Myocyte (in vitro differentiated cells): ENCODE measurements at places on chromosomes 3 and 15. TPM values are rescaled to one million over a fixed set of nuclear protein-coding genes. Genes with fewer than 3 reads are reported as not detected.
A peak's percentile ranks its signal among the peaks of the same experiment; 100 is the strongest.

The SHC4 gene
- 1.1 and 2.9 TPM in 2 replicates for total RNA-seq

- no peak for DNase-seq
These were observed 31.4 kb downstream of the GPD1L start for GRCh38 chr3:32137870-32138269.

- DNase-seq = no peak
These were observed 259.2 kb downstream of the ADAMTSL3 start for GRCh38 chr15:83913034-83913632.

DNA sequence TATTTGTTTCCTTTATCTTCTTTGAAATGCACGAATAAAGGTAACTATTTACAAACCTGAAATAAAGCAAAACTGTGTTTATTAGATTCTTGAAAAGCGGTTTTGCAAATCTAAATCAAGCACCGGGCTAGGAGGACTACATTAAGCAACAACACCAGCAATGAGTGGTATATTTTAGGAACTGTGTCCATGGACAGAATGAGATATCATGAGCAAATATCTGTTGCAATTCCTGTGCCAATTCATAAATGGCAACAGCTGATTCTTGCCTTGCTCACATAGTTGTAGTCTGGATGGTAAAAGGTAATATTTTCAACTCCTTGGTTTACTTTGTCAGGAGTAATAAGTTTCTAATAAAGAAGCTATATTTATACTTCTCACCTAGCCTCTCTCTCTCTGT is 403.3 kb downstream of the LPP start:
- peak; percentile 21 for DNase-seq

DNA sequence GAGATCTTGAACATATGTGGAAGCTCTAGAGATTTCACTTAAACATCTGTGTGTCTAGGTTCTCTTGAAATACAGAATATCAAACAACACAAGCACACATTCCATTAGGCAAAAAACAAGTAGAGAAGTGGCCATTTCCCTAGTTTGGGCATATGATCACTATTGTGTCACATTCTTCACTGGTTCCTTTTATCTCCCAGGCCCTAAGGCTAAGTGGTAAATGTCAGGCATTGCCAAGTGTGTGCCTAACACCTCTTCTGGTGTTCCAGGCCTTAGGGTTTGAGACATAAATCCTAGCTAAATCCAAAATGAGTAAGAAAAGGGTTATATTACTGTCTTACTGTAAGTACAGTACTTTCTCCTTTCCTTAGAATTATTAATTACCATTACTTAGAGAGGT is 880.1 kb downstream of the PDCD6IP start:
- DNase-seq = no peak

DNA sequence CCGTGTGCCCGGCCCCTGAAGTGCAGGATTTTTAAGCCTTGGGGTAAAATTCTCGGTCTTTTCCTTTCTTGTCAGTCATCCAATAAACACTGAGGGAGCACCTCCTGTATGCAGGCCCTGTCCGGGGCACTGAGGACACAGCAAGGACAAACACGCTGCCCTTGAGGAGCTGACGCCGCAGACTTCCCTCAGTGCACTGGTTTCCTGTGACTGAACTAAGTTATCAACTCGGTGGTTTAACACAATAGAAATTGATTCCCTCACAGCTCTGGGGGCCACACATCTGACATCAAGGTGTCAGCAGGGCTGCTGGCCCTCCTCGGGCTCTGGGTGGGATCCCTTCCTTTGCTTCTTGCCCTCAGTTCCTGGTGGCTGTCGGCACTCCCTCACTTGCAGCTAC is 65.1 kb downstream of the ZNF445 start:
- no peak for DNase-seq

The TRIM42 gene
- total RNA-seq = not detected in 2 replicates

The MAGEL2 gene
- total RNA-seq = 0.16 and 0.31 TPM in 2 replicates

The LRRIQ4 gene
- total RNA-seq = not detected in 2 replicates

The NR2E3 gene
- not detected in 2 replicates for total RNA-seq

The TM4SF18 gene
- total RNA-seq = 0.19 TPM in 1 of 2 replicates, not detected in the other

DNA sequence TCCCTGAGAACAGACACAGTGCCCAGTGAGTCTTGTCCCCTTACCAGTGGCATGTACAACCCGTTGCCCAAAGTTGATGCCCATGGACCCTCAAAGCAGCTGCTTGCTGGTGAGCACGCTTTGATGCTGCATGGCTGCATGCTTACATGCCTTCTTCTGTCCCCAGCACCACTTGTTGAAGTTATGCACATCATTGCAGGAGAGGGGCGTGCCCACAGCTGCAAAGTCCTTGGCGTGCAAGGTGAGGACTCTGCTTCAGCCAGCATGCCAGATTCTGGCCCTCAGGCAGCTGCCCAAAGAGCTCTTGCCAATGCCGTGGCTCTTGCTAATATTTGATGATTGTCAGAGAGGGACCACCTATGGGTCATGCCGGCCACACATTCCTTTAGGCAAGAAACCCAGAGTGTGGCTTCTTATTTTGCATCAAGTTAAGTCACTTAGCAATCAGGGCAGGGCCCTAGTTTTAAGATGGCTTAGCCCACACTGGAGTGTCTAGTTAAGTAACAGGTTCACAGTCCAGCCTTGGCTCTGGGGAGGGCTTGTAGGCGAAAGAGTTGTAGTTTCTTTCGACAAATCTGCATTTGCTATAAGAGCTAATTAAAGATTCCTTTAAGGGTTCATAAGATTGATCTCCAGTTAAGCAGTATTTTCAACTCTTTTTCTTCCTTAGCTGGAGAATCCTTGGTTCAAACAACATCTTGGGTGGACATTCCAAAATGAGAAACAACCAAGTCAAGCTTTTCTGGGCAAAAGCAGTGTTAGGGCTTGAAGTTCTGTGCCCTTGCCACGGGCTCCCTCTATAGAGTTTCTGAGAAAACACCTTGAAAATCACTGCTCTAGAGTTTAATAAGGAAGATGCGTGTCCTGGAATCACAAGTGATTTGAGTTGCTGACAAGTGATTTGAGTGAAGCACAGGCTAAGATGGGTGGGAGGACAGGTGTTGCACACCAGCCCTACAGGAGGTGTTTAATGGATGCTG is 128.6 kb downstream of the SLCO3A1 start:
- no peak for DNase-seq

The FBXW12 gene
- 0.21 TPM in 1 of 2 replicates, not detected in the other for total RNA-seq

- no peak for DNase-seq
These were observed 61.8 kb upstream of the P3H2 start for GRCh38 chr3:190182418-190183043.

DNA sequence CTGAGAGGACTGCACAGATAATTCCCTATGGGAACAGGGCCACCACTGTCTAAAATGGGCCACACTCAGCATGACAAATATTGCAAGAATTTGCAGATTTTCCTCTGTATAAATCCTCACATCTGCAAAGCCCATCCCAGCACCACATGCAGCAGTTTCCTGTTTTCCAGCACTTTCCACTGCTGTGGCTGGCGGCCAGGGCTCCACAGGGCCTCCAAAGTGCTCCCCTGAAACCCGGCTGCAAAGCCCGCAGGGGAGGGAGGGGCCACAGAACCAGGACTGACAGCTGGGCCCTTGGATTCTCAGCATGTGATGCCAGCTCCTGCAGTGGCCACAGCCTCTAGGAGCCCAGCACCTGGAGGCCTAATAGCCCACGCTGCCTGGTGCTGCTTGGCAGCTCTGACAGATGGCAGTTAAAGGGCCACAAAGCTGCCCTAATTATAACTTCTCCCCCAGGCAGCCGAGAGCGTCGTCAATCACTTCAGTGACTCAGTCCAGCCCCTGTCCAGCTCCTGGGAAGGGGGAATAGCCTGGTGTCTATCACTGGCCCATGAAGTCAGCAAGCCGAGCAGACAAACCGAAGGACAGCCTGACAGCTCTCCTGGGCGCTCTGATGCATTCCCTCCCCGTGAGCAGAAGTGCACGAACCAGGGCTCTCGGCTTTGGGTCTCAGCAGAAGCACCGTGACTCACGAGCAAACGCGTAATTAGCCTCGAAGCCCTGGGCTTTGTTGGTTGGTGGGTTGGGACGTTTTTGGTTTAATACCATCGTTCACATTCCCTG is 4.7 kb downstream of the LRRC15 start:
- peak; percentile 92 for DNase-seq

The CCNL1 gene
- total RNA-seq = 94.2 and 111 TPM in 2 replicates

GRCh38 chr15:63532307-63532744 is 27.9 kb downstream of the USP3 start:
- DNase-seq = no peak

DNA sequence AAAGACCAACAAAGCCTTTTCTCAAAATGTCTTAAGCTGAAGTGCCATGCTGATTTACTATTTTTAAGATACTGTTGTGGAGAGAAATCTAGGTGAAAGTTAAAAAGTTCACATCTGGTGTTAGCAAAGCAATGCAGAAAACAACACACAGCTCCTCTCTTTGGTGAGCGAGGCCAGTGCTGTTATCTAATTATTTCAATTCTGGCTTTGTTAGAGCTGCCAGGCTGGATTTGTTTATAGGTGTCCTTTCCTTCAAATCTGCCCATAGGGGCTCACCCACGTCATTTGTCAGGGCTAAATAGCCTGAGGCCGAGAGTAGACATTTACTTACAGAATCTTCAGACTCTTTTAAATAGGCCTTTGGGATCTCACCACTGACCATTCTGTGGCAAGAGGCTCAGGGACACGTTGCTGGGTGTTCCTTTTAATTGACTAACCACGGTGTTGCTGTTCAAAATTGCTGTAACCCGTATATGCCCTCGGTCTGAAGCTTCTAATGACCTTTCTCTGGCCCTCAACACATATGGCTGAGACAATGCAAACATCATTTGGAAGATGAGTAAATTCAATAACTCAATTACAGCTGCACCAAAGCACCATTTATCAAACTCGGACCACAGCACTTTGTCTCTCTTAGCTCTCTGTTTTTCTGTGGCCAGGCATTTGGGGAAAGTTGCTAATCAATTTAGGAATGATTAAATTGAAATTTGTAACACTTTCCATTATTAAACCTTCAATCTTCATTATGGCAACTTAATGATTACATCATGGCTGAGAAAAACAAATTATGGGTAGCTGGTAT is 152.6 kb downstream of the PDZRN3 start:
- no peak for DNase-seq

GRCh38 chr15:80594091-80594889 is 100.8 kb upstream of the ABHD17C start:
- DNase-seq = no peak
